ENCODE measurements at places on chromosomes 16 and 17.
A peak's percentile ranks its signal among the peaks of the same experiment; 100 is the strongest.

- DNase-seq, result no peak
These were observed 775 bp downstream of the CYTH1 start for GRCh38 chr17:78781104-78781892.

DNA sequence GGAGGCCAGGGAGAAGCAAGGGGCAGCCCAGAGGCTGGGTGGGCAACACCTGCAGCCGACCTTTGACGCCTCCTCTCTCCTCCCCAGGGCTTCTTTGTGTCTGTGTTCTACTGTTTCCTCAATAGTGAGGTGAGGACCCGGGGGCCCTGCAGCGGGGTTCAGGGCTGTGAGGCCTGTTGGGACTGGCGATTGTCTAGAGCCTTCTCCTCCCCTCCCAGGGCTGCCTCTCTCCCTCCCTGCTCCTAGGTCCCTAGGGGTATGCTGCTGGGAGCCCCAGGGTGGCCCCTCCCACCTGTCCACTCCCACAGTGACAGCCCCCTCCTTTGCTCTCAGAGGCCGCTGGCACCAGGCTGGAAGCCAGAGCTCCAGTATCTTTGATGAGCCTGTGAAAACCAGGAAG, 10.8 kb upstream of the SPPL2C start:
- no peak for DNase-seq

DNA sequence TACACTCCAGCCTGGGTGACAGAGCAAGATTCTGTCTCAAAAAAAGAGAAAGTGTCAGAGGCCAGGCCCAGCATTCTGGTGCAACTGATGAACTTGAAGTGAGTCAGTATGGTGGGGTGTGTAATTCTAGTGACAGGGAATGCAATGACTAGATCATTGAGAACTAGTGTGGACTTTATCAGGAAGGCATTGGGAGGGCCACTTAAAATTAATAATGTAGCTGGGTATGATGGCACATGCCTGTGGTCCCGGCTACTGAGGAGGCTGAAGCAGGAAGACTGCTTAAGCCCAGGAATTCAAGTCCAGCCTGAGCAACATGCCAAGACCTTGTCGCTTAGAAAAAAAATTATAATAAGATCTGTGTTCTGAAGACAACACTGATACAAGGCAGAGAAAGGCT, 90.8 kb downstream of the STX8 start:
- no peak for DNase-seq

DNA sequence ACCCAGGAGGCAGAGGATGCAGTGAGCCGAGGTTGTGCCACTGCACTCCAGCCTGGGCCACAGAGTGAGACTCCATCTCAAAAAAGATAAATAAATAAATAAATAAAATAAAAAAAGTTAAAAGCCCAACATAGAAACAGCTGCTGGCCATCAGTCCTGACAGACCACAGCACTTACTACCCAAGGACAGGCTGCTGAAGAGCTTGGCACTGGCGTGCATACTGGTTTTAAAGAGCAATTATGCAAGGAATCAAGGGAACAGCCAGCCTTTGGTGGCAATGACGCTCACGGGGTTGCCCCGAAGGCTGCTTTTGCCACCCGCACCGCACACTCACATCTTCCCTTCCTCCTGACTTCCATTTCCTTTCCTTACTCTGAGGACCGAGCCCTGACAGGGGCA, 4.2 kb downstream of the PLD6 start:
- DNase-seq, result no peak

DNA sequence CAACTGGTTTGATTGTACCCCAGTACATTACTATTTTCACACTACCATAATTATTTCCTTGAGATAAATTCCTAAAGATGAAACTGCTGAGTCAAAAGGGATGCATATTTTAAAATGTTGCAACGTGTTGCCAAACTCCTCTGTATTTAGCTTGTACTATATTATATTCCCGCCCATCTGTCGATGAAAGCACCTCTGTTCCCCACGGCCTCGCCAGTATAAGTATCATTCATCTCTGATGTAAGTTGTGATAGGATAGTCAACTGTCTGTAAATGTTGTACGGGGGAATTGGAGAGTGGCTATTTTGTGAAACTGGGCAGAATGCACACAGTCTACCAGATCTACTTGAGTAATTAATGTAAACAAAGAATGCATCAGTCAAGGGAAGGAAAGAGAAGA, 47.7 kb upstream of the TNRC6A start:
- DNase-seq, result no peak

- no peak for DNase-seq
These were observed 6.1 kb upstream of the STH start for GRCh38 chr17:45992904-45993303.

DNA sequence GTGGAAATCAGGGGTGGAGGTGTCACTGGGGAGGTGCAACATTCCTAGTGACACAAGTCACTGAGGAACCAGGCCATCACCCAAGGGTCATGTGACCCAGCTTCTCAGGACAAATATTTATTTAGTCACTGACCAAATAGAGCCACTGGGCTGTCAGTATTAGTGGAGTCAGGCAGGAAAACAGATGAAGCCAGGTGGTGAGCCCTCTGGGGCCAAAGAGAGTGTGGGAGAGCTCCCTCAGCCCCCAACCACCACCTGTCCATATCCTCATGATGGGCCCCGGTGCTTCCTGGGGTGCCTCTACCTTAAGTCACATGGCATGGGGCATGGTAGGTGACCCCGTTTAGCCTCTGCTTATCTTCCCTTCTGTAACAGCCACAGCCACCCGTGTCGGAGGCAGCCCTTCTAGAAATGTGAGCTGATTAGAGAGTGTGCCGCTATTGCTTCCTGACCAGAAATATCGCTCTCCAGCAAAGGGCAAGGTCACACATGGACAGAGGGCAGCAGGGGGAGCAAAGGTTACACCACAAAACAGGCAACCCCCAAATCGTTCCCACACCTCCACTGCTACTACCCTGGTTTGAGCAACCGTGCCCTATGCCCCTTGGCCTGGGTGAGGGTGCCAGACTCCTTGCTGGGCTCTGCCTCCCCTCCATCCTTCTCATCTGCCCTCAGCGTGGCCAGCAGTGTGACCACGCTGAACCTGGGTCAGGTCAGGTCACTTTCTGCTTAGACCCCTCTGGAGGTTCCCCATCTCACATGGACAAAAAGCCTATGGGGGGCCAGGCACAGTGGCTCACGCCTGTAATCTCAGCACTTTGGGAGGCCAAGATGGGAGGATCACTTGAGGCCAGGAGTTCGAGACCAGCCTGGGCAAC, 8.6 kb upstream of the AKTIP start:
- no peak for DNase-seq

GRCh38 chr17:5241861-5242671, 7.4 kb upstream of the SCIMP start:
- no peak for DNase-seq

- DNase-seq, result no peak
These were observed 30.0 kb downstream of the SIAH1 start for GRCh38 chr16:48354877-48355855.

- no peak for DNase-seq
These were observed 7.4 kb downstream of the PRKCB start for GRCh38 chr16:23843143-23843542.

DNA sequence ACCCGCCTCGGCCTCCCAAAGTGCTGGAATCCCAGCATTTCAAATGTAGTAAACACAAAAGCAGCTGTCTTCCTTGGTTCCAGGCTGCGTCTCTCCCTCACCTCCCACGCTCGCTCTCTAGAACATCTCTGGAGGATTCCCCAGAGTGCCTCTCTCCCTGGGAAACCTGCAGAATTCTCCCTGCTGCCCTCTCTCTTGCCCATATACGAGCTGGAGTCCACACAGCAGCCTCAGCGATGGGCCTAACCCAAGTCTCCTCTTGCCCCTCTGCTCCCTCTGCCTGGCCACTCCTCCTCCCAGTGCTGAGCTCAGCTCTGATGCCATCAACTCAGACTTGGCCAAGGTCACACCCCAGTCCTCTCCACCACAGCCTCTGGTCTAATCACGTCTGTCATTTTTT, 10.6 kb downstream of the GPRC5B start:
- DNase-seq, result no peak

- DNase-seq, result no peak
These were observed 36.4 kb upstream of the MED13 start for GRCh38 chr17:62101515-62101914.

DNA sequence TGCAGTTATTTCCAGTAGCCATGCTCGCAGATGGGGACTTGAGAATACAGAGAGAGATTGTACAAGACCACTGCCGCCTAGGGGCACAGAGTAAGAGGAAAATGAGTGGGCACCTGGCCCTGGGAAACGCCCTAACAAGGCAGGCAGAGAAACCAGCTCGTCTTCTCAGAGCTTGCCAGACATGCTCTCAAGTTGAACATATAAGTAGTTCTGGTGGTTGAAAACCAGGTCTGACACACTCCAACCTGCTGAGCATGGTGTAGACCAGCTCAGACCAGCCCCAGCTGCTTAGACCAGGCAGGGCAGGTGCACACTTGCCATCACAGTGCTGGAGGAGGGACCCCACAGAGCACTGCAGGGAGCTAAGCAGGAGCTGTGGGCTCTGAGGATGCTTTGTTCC, 250.5 kb downstream of the CPPED1 start:
- DNase-seq, result peak; percentile 55

- no peak for DNase-seq
These were observed 154.0 kb upstream of the HSBP1 start for GRCh38 chr16:83653785-83654184.

DNA sequence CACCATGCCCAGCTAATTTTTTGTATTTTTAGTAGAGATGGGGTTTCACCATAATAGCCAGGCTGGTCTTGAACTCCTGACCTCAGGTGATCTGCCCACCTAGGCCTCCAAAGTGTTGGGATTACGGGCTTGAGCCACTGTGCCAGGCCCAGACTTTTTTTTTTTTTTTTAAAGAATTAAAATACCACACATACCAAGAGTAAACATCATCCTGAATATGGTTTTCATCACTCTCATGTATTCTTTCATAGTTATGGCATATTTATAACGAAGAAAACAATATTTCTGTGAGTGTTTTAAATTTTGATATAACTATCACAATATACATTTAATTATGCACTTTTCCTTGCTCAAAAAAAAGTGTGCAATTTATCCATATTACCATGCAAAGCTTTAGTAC, 48.2 kb downstream of the MARVELD3 start:
- DNase-seq, result no peak

DNA sequence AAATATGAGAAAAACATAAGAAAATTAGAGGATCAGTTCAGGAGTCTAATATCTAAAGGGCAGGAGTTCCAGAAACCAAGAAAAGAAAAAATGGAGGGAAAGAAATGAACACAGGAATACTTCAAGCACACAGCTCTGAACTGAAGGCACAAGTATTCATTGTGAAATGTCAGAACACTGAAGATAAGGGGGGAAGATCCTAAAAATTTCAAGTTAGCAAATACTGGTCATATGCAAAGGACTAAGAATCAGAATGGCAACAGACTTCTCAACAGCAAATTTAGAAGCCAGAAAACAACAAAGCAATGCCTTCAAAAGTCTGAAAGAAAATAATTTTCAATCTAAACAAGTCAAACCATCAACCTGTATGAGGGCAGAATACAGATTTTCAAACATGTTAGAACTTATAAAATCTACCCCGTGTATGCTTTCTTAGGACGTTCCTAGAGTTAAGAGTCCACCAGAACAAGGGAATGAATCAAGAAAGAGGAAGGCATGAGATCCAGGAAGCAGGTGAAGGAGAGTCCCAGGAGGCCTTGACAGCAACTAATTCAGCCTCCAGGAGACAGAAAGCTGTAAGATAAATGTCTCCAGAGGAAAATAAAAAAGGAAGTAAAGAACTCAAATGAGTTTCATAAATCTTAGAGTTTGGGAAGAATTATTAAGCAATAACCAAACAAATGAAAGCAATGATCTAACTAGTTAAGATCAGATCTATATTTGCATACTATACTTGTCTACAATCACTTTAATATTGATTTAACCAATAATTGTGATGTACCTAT, 2.8 kb downstream of the BRD7 start:
- no peak for DNase-seq

DNA sequence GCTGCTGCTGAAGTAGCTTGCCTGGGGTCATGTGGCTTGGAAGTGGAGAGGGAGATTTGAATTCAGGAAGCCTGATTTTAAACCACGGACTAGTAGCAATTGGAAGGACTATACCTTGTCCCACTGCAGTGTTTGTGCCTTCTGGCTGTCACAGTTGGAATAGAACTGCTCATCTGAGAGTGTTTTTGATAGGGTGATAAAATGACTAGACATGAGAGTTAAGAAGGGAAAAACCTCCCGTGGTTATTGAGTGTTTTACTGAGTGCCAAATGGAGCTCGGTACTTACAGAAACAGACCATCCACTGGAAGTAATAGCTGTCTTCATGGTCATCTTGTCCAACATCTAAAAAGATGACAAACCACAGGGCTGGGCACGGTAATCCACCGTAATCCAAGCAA, 70.4 kb downstream of the MSI2 start:
- no peak for DNase-seq

DNA sequence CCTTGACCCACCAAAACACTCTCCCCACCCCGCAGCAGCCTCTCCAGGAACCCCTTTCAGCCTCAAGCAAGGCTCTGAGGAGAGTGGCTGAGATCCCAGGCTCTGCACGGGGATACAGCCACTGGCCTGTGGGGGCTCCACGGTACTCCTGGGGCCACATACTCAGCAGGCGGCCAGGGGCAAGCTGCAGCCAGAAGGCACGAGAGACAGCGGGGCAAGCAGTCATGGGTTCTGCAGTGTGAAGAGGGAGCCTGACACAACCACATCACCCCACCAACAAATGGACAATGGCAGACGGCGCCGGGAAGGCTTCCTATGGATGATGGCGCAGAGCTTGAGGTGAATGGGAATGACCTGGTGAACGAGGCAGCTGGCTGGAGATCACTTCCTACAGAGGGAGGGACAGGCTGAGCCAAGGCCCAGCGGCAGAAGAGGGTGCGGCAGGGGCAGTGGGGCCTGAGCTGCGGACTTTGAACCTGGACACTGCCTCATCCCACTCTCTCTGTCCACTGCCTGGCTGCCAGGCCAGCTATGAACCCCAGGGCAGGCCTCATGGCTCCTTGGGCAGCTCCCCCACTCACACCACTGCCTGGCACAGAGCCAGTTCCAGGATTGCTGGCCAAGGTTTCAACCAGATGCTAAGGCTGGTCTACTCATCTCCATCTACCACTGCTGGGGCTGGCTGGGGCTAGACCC, 10.8 kb upstream of the BCAR1 start:
- DNase-seq, result no peak

- no peak for DNase-seq
These were observed 28.1 kb downstream of the USP32 start for GRCh38 chr17:60363700-60364405.

DNA sequence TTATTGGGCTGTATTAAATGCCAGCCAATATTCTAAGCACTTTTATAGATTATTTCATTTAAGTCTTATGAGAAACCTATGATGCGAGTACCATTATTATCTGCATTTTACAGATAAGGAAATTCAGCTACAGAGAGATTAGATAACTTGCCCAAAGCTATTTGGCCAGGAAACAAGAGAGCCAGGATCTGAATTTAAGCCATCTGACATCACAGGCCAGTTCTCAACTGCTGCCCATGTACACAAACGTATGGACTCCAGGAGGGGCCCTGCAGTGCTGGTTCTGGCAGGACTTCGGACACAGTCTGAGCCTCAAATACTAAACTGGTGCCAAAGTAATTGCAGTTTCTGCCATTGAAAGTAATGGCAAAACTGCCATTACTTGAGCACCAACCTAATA, 40.2 kb downstream of the CPPED1 start:
- DNase-seq, result no peak

Data from NCI-H2029 treated with DMSO at 0.1 percent for 48 hours (cell line).